ENCODE measurements at places on chromosomes 12 and 14.

DNA sequence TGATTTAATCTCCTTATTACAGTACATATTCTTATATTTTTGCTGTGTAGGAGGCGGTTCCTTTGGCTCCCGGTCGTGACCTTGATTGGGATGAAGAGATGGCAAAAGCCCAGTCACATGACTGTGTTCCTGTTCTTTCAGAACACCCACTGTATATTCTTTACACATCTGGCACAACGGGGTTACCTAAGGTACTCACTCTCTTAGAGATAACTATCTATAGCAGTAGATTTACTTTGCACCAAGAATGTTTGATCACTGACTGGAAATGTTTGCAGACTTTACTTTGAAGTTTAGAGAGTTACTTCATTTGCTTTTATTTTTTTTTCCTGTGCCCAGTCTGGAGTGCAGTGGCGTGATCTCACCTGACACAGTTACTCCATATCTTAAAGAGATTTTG lies 65.2 kb downstream of the ACSS3 start:
- H3K4me1 ChIP-seq: peaks cover 30% of the 10 kb centered on the region
- no peak overlapping the region for H3K27ac ChIP-seq
- peaks cover 23% of the 10 kb centered on the region for H3K36me3 ChIP-seq
- H3K27me3 ChIP-seq: no peaks in the 10 kb centered on the region
- H3K4me3 ChIP-seq: no peak overlapping the region

DNA sequence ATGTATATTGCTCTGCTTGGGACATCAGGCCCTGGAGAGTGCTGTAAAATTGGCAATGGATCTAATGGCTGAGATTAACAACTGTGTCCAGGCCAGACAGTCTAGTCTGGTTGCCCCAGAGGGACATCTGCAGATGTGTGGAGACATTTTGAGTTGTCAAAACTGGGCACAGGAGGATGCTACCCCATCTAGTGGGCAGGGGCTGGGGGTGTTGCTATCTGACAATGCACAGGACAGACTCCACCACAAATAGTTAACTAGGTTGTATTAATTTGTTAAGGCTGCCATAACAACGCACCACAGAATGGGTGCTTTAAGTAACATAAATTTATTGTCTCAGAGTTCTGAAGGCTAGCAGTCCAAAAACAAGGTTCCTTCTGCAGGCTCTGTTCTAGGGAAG lies 302.5 kb upstream of the AMIGO2 start:
- no peaks in the 10 kb centered on the region for H3K36me3 ChIP-seq
- no peak overlapping the region for H3K27ac ChIP-seq
- H3K27me3 ChIP-seq: no peaks in the 10 kb centered on the region

- no peaks in the 10 kb centered on the region for H3K36me3 ChIP-seq
- H3K4me3 ChIP-seq: no peak overlapping the region
- H3K27ac ChIP-seq: no peak overlapping the region
- peaks cover 2% of the 10 kb centered on the region for H3K4me1 ChIP-seq
- DNase-seq: no peak
Observed at GRCh38 chr14:72588521-72588920, 305.4 kb downstream of the DPF3 start.

- H3K27me3 ChIP-seq: no peaks in the 10 kb centered on the region
- H3K36me3 ChIP-seq: peaks cover 2% of the 10 kb centered on the region
- H3K4me3 ChIP-seq: no peak overlapping the region
Observed at GRCh38 chr14:83611491-83611890, 1918.5 kb upstream of the FLRT2 start.

GRCh38 chr12:109803678-109804077 lies 29.5 kb downstream of the TRPV4 start:
- H3K4me1 ChIP-seq: no peaks in the 10 kb centered on the region
- no peak for DNase-seq
- no peak overlapping the region for H3K27ac ChIP-seq
- no peaks in the 10 kb centered on the region for H3K27me3 ChIP-seq
- no peak overlapping the region for H3K4me3 ChIP-seq

DNA sequence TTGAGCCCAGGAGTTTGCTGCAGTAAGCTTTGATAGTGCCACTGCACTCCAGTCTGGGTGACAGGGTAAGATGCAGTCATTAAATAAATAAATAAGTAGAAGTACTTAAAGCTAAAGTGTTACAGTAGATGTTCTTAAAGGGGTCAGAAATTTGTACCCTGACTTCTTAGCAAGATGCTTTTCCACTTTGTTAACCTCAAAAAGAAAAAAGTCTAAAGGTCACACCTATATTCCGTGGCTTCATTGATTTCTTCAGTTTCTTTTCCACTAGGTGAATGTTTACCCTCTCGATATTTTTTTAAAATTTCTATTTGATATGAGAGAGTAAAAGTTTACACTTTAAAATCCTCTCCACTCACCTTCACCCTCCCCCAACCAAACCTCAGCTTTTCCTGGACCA lies 64.3 kb upstream of the PLEKHA5 start:
- no peak overlapping the region for H3K27ac ChIP-seq
- no peaks in the 10 kb centered on the region for H3K27me3 ChIP-seq
- no peak for DNase-seq
- H3K4me1 ChIP-seq: peaks cover 16% of the 10 kb centered on the region

DNA sequence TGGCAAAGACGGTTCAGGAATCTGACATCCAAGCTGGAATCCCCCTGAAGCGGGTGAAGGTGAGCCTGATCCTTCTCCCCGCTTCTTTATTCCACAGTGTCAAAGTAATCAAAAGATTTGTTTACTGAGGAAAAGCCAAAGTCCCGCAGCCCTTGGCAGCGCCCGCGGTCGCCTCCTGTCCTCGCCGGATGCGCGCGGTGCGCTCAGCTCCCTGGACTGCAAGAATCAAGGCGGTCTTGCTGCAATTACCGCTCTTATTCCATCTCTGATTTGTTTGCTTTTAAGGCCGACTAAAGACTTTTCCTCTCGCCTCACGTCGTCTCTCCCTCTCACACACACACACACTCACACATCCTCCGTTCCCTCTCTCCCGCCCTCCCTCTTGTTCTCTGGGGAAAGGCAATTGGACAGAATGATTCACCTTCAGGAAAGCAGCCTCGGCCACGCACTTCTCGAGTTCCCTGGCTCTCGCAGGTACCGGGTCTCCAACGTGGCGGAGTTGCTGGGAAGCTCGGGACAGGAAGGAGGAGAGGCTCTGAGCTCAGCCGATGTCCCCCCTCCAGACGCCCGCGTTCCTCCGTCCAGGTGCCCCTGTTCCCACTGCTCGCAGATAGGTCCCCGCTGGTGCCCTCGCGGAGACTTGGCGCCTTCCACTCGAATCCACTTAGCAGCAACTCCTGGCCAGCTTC lies 68.6 kb upstream of the USP15 start:
- no peak overlapping the region for H3K27ac ChIP-seq
- H3K4me3 ChIP-seq: peak overlapping the region; percentile 65
- no peaks in the 10 kb centered on the region for H3K36me3 ChIP-seq
- no peak for DNase-seq
- H3K4me1 ChIP-seq: peaks cover 28% of the 10 kb centered on the region

DNA sequence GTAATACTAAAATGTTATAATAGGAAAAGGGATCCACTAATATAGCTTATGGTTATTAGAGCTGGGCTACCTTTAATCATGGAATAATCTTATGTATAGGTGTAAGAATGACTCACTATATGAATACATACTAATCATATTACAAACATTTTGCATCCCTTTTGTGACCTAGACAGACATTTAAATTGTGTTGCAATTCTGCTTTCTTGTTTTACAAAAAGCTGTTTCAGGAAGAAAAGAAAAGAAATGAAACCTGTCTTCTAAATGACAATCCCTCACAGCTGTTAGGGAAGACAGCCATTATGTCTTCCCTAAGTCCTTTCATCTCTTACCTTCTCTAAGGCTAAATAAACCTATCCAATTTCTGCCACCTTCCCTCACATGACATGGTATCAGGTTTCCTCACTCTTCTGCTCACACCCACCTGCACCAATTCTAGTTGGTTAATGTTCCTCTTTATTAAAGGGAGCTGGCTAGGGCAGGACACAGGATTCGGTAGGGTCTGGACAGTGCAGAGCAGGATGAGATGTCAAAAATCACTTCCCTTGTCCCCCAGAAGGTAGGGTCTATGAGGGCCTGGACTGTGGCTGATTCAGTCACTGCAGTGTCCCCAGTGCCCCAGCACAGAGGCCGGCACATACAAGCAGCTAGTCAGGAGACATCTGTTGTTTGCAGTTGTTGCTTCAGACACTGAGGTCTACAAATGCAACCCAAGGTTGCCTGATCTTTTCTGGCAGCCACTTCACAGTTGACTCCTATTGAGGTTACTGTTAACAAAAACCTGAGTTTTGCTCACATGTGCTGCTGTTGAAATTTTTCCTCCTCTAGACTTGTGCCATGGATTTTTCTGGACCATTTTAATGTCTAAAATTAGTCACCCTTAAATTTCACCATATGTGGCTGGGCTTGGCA lies 3.7 kb downstream of the DHRS7 start:
- H3K4me1 ChIP-seq: peaks cover 20% of the 10 kb centered on the region
- H3K27me3 ChIP-seq: no peaks in the 10 kb centered on the region
- peak overlapping the region; percentile 5 for H3K27ac ChIP-seq
- DNase-seq: no peak

- peak within 1 kb of the TSS; percentile 64 for H3K4me3 ChIP-seq
- peak within 1 kb of the TSS; percentile 45 for H3K27ac ChIP-seq
- H3K27me3 ChIP-seq: peaks cover 46% of the 10 kb centered on the region
- H3K4me1 ChIP-seq: peaks cover 49% of the 10 kb centered on the region
Observed at GRCh38 chr12:52232674-52233461, at the start of gene KRT7. Gene KRT7, plus strand, starts transcription at chr12:52233243. Its CDS starts 54 bp downstream, at chr12:52233297.

DNA sequence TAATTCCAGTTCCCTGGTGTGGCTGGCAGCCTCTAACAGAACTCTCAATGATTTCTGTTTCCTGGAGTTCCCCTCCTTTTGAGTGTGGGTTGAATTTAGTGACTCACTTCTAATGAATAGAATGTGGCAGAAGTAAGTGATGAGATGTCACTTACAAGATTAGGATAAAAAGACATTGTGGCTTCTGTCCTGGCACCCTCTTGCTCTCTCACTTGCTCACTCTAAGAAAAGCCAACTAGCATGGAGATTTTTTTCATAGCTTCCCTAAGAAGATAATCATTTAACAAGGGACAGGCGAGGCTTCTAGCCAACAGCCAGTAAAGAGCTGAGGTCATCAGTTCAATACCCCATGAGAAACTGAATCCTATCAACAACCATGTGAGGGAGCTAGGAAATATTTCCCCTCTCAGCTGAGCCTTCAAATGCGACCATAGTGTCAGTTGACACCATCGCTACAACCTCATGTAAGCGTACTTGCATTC lies 156.7 kb downstream of the TMTC3 start:
- peaks cover 2% of the 10 kb centered on the region for H3K36me3 ChIP-seq
- peak overlapping the region; percentile 57 for H3K27ac ChIP-seq
- no peak overlapping the region for H3K4me3 ChIP-seq
- H3K4me1 ChIP-seq: peaks cover 17% of the 10 kb centered on the region

- DNase-seq: no peak
- peaks cover 2% of the 10 kb centered on the region for H3K36me3 ChIP-seq
- H3K4me3 ChIP-seq: no peak overlapping the region
Observed at GRCh38 chr12:29245246-29245645, 96.2 kb downstream of the FAR2 start.

GRCh38 chr12:66107451-66107915 lies 23.1 kb downstream of the LLPH start:
- peaks cover 33% of the 10 kb centered on the region for H3K4me1 ChIP-seq
- no peak for DNase-seq
- peak overlapping the region; percentile 35 for H3K27ac ChIP-seq
- H3K27me3 ChIP-seq: no peaks in the 10 kb centered on the region
- no peaks in the 10 kb centered on the region for H3K36me3 ChIP-seq
- no peak overlapping the region for H3K4me3 ChIP-seq

- H3K27ac ChIP-seq: peak overlapping the region; percentile 34
- H3K27me3 ChIP-seq: no peaks in the 10 kb centered on the region
- peaks cover 16% of the 10 kb centered on the region for H3K36me3 ChIP-seq
- peaks cover 30% of the 10 kb centered on the region for H3K4me1 ChIP-seq
- H3K4me3 ChIP-seq: no peak overlapping the region
Observed at GRCh38 chr14:55070981-55071411, 19.5 kb downstream of the MAPK1IP1L start.

- H3K27me3 ChIP-seq: no peaks in the 10 kb centered on the region
- no peak for DNase-seq
Observed at GRCh38 chr12:77402716-77403115, 337.3 kb upstream of the E2F7 start.

DNA sequence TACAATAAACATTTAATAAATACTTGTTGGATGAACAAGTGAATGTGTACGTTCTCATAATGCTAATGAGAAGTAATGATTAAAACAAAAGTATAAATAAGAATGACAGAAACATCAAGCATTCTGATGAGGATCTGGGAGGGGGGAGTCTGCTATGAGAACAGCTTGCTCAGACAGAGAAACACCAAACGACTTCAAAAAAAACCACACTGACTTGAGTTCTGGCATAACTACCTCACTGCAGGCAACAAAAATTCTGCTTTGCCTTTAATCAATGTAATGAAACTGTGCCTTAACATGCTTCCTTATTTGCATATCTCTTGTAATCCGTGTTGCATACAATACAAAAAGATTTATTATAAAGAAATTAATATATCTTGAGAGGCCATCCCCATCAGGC lies 295.3 kb upstream of the GARIN6 start:
- no peak overlapping the region for H3K27ac ChIP-seq
- no peaks in the 10 kb centered on the region for H3K36me3 ChIP-seq
- H3K27me3 ChIP-seq: peaks cover 4% of the 10 kb centered on the region
- no peak for DNase-seq
